GM12864 (cell line): ENCODE measurements at places on chromosomes 2 and 18.
A peak's percentile ranks its signal among the peaks of the same experiment; 100 is the strongest.

- DNase-seq = no peak
These were observed 399.0 kb upstream of the ID2 start for GRCh38 chr2:8282858-8283252.

GRCh38 chr2:24881623-24882022 lies 38.4 kb downstream of the ADCY3 start:
- DNase-seq = no peak

DNA sequence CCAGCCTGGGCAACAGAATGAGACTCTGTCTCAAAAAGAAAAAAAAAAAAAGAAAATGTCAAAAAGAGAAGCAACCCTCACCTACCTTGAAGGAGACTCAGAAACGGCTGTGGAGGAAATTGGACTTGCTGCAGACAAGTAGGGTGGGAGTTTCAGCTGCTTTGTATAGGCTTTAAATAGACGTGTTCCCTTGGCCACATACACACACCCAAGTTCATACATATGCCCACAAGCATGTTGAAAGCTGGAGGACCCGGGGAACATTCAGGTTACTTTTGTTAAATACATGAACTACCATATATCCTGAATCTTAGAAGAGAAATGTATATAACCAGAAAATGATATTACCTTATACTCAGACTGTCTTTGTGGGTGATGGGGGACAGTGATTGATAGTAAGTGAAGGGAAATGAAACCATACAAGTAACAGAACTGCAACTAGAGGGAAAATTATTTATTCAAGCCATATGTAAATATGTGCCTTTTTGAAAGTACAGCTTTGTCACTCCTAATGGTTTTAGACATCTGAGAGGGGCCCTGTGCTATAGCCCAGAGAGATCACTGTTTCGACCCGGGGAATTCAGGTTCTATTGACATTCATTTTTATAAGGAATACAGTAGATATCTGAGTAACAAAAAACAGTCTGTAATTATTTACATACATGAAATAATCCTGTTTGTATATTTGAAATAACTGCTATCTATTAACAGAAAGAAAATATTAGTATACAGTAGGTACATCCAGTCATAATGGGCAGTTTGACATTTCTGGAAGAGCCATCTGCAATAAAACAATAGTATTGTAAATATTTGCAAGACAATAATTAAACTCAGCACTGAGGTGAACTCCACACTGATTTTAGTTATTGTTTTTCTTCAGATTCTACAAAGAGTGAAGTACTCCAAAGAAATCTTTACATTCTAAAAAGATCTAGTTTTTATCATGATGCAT lies 48.0 kb upstream of the TGIF1 start:
- DNase-seq = peak; percentile 83

- no peak for DNase-seq
These were observed 415.9 kb downstream of the NBAS start for GRCh38 chr2:15145046-15145817.

DNA sequence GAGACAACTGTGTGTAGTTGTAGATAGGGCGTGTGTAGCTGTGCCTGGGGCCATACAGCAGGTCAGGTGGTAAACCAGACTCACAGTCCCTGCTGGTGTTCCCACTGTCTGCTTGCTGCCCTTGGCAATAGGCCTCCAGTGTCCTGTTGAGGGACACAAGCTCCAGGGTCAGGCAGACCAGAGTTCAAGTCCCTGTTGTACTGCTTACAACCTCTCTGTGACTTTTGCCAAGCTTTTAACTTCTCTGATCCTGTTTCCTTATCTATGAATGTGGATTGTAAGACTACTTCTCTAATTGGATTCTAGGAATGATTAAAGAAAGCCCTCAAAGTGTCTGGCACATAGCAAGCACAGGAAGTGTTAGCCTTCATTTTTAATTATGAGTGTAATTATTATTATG lies 68.6 kb downstream of the MERTK start:
- DNase-seq = no peak

DNA sequence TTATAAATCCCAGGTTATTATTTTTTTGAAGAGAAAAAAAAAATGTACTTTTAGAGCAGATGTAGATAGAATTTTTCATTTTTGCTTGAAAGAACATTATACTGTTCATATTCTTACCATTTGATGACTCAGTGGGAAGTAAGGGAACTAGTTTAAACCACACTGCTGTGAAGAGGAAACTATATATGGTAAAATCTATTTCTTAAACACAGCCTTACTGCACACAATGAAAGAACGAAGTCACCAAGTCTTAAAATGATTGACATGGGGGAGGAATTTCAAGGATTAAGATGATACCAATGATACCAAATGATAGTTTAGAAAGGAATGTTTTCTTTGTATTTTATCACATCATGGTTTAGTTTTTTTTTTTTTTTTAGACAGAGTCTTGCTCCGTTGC lies 5.0 kb downstream of the ACTR2 start:
- no peak for DNase-seq

DNA sequence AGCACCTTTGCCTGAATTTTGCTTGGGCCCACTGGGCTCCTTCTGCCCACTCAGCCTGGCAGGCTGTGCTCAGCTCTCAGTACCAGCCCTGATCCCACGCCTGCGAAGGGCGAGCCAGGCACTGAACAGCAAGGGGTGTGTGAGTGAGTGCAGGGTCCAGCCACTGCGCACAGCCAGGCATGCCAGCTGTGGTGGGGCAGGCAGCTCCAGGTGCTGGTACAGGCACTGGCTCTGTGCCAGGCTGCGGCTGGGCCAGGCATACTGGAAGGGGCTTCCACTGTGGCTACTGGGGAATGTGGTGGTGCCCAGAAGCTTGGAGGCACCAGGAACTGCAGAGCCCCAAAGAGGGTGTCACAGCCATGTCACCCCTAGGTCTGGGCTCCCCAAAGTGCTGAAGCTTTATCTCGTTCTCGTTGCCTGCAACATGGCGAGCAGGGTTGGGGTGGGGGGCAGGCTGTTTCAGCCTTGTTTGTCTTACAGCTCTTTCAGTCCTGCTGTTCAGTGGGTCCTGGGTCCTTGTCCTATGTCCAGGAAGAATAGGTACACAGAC lies 8.8 kb downstream of the DYSF start:
- no peak for DNase-seq

- no peak for DNase-seq
These were observed 28.6 kb downstream of the EPG5 start for GRCh38 chr18:45938488-45938935.

DNA sequence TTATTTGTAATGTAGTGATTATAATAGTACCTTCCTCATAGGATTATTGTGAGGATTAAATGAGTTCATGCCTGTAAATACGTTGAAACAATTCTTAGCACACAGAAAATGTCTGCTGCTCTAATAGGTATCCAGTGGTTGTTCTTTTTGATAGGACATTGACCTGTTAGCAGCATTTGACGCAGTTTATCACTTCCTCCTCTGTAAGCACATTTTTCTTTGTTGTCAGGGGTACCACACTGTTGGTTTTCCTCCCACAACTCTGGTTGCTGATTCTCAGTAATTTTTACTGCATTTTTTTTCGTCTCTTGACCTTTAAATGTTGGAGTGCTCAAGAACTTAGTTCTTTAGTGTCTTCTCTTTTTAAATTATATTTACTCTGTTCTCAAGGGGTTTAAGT lies 15.4 kb downstream of the PPM1B start:
- DNase-seq = no peak

GRCh38 chr2:11467749-11468148 lies 1.8 kb upstream of the E2F6 start:
- DNase-seq = no peak

DNA sequence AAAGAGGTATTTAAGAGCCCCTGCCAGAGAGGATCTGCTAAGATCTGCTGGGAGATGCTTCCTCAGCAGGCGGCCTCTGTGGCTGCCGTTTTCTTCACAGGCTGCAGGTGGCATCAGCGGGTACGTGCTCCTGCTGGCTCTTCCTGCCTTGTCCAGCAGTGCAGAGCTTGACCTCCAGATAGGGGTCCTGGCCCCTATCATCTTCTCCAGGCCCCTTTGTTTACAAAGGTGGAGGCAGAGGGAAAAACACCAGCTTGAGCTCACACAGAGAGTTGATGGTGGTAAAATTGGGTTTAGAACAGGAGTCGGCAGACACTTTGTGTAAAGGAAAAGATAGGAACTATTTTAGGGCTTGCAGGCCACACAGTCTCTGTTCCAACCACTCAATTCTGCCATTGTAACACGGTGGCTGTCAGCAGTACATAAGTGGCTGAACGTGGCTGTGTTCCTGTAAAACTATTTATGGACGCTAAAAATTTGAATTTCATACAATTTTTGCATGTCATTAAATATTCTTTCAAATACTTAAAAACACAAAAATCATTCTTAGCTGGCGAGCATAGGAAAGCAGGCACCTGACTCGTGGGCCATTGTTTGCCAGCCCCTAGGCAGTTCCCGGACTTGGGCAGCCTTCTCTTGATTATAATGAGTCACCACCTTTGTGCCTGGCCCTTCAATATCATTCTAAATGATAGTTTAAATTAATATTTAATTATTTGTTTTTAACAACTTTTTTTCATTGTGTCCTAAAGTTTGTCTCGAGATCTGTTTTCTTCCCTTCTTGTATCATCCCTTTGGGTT lies 98.2 kb upstream of the B3GNT7 start:
- DNase-seq = peak; percentile 37

DNA sequence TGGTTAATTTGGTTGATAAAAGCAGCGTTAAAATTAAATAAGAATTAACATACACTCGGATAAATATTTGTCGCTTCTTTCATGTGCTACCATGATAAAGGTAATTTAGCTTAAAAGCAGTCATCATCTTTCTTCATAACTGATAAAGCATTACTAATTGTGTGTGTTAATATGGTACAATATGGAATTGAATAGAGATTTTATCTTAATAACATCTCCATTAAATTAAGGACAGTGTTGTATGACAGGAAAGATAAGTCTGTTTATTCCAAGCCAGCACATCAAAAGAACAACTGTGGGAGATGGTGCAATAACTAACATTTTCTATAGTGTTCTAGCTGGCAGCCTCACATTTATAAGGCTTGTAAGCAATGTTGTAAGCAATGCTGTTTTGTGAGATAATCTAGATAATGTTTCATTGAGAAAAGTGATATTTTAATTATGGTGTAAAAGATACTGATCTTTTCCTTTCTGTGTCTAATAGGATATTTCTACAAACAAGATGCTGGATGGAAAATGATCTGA lies 64.4 kb upstream of the AFF3 start:
- no peak for DNase-seq

DNA sequence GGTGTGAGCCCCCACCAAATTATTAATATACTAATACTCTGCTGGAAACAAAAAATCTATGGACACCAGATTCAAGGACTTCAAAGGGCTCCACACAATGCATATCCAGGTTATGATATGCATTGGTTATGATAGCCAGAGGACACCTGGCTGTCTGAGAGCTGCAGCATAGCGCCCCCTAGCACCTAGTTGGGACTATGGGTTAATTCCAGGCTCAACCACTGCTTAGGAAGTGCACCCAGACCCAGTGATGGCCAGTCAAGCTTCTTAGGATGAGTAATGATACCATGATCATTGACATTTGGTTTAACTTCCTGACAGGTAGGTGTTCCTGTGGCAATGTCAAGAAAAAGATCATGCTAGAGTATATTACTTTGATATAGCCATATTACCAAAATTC lies 3.8 kb upstream of the FRZB start:
- DNase-seq = no peak

DNA sequence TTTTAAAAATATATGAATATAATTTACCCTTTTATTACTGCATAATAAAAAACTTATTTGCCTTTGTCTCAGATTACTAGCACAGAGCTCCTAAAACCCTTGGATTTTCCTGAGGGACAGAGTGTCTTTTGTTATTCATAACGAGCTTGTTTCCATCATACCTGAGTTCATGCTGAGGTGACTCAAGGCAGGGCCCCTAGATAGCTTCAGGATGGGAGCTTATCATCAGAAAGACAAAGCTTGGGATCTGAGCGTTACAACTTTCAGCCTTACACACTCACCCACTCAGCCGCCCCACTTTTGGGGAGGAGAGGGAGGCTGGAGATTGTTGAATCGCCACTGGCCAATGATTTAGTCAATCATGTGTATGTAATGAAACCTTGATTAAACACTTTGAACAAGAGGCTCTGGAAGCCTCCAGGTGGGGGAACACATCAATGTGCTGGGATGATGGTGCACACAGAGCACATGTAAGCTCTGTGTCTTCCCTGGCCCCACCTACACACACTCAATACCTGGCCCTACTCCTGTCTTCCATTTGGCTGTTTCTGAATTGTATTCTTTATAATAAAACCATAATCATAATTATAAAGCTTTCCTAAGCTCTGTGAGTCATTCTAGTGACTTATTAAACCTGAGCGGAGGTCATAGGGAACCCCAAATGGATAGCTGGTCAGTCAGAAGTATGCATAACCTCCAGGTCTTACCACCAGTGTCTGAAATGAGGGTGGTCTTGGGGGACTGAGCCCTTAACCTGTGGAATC lies 28.5 kb upstream of the DNAH7 start:
- no peak for DNase-seq

- DNase-seq = no peak
These were observed 24.2 kb upstream of the PRLH start for GRCh38 chr2:237542001-237542704.

DNA sequence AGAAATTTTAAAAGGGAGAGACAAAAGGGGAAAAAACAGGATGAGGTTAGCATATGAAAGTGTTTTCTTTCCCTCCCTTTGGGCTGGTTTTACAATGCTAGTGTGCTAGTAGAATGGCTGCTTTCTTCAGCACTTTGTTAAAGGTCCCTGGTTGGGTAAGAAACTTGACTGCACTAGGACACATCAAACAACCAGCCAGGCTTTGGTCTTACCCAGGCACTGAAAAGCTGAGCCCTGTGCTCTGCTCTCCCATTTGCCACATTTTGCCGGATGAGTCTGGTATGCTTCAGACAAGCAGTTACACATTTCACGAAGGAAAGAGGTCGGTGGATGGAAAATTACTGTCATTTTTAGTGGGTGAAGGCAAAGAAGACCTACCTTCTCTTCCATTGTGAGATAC lies 242.0 kb downstream of the DPP10 start:
- no peak for DNase-seq

DNA sequence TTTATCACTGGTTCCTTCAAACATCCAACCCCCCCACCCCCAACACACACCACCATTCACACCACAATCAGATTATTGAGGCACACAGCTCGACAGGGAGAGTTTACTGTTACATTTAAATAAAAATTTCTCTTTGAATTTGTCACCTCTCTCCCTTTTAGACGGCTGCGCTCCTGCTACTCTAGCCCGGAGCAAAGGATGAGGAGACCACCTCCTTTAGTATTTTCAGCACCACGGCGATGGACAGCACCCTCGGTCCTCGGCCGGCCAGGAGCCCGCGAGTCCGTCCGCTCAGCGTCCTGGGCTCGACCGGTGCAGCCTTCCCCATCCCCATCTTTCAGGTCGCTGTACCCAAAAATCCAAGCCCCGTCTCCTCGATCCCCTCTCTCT lies 892 bp downstream of the CELF4 start:
- no peak for DNase-seq

DNA sequence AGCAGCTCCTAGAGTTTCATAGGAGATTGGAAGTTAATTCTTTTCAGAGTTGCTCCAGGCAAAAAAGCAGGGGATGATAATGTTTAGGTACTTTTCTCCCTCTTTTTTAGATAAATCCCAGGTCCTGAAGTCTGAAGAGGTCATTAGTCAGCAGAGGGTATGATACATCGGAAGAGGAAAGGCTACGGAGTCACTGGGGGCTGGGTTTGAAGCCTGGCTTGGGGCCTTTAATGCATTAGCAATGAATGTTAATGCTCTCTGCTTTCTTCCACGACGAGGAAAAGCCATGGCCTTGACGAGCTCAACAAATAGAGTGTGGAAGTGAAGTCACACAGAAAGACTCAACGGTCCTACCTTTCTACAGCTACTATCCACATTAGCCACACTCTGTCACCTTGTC lies 235.1 kb downstream of the NCKAP5 start:
- no peak for DNase-seq

- DNase-seq = no peak
These were observed 352.2 kb downstream of the NUP35 start for GRCh38 chr2:183476490-183476889.
